ENCODE measurements at places on chromosomes 1 and 21.
A peak's percentile ranks its signal among the peaks of the same experiment; 100 is the strongest.

- no peak for DNase-seq
These were observed 133.6 kb upstream of the SLC45A1 start for GRCh38 chr1:8184301-8184700.

DNA sequence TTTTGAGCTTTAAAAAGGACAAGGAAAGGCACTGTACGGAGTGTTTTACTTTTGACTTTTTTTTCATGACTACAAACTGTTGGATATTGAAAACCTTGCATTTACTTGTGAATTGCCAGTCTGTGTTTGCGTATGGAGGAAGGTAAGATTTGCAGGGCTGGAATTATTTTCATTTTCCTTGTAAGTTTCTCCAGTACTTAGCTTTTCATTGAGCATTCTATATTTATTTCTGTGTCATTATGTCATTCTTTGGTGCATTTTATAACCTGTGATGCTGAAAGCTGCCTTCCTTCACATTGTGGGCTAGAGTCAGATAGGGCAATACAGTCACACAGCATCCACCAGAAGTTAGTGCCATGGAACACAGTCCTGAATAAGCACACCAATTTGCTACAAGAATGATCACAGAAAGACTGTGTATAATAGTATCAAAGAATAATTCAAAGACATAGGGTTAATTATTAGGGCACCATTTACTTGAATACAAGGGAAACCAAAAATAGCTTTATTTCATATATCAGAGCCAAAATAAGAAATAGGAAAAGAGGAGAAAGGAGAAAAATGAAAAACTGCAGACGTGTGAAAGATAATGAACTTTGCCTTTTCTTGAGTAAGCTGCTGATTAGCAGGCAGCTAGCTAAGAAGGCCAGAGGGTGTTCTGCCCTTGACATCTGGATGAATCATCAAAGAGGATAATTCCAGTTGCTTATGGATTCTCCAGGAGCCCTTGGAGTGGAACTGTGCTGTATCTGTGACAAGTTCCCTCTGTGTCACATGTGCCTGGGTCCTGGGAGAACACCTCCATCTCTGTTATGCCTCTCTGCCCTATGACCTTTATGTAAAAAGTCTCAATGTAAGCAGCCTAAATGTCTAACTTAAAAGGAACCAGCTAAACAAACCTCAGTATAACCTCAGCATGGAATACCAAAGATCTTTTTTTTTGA, 8.0 kb upstream of the FAM20B start:
- DNase-seq, result no peak

- DNase-seq, result no peak
These were observed 14.2 kb downstream of the ABCA4 start for GRCh38 chr1:94106716-94107115.

DNA sequence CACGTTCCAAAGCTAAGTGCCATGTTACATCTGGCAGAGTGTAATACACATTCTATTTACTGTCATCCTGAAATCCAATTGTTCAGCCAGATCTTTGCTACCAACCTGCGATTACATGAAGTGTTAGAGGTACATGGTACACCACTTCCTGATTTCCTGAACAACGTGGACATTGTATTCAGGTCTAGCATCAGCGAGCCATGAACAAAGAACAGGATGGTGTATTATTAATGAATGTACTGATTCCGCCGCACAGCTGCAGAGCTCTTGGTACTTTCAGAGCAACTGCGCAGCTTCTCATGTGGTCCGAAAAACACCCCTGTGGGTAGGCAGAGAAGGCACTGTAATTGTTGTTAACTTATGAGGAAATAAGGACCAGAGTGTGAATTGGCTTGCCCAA, 511.4 kb downstream of the AJAP1 start:
- DNase-seq, result no peak

DNA sequence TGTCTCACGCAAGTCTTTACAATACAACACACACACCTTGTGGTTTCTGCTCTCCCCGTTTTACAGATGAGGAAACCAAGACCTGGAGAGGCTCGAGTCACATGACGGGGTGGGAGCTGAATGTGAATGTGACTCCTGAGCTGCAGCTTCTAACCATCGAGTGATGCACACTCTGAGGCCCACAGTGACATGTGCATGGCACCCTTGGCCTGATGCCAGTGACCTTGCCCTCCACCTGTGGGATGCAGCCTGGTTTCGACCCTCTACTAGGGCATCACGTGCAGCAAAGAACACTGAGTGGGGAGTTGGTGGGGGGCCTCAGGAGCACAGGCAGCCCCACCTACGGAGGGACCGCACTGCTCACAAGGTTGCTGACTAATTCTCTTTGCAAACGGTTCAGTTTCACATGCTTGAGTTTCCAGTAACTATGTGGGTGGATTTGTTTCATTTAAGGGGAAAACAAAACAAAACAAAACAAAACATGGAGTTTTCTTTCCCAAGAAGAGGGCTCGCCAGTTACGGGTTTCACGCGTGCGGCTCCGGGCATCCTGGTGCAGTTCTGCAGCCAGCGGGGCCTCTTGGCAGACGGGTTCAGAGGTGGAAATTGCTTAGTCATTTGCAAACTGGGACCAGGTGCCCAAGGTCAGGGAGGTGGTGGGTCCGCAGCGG, 22.9 kb downstream of the SPSB1 start:
- DNase-seq, result no peak

DNA sequence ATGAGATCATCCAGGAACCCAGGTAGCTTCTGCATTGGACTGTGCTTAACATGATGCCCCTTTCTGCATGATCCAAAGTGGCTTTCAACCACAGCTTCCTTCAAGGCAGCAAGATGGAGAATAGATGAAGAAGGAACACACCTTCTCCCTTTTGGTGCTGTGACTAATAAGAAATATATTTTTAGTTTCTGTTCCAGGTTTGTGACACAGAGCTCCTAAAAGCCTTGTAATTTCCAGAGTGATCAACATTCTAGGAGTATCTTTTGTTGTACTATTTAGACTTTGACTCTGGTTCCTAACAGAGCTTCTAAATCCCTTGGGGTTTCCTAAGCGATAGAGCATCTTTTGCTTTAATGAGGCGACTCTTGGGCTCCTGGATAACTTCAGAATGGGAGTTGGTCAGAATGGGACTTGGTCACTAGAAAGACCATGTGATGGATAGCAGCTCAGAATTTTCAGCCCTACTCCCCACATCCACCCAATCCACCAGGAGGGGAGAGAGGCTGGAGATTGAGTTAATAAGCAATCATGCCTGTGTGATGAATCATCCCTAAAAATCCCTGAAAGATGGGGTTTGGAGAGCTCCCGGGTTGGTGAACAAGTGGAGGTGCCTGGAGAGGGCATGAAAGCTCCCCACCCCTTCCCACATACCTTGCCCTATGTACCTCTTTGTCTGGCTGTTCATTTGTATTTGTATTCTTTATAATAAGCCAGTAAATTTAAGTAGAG, 134.8 kb downstream of the FGGY start:
- DNase-seq, result no peak

GRCh38 chr1:177138347-177138746, 26.2 kb downstream of the ASTN1 start:
- no peak for DNase-seq

DNA sequence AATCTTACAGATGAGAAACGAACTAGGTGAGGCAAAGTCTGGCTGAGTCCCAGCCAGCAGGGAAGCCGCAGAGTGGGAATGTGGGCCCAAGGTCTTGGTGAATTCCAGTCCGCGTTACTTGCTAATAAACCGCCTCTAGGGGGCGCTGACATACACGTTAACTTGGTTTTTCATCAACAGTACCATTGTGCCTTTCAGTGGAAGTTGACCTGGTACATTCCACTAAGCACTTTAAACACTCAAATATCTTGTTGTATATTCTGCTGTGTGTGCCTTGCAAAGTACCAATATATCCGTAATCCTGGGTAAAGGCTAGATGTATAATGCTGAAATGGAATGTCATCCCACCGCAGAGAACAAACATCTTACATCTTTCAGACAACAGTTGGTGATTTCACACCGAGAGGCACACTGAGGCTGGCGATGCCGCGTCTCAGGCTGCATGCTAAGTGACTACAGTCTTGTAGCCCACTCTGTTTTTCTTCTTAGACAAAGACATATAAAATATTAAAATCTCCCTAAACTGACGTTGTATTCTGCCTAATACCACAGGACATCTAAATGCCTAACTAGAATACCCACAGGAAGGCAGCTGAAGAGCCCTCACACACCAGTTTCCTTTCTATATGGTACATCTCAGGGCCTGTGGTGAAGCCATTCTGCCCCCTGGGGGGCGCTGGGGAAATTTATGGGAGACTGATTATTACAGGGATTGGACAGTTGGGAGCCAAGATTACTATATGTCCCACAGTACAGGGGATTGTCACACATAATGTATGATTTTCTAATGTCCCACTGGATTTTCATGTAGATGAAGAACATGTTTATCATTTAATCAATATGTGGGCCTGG, 49.2 kb upstream of the C1orf198 start:
- DNase-seq, result peak; percentile 73

- DNase-seq, result no peak
These were observed 736.4 kb downstream of the MATN1 start for GRCh38 chr1:29986986-29987385.

DNA sequence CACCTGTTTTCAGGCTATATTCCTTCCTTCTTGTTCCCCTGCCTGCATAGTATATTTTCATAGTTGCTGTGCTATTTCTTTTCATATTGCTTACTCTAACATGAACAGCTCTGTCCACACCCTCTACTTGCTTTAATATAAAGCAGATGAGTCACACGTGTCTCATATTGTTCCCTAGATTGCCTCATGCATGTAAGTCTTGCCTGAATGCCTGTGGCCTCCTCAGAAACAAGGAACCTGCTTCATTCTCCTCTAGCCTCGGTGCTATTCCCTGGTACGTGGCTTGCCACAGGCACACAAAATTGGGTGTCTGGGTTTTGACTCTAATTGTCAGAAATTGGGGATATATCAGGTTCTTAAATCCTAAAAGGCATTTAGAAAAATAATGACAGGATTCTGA, 16.5 kb upstream of the PKP1 start:
- DNase-seq, result no peak

DNA sequence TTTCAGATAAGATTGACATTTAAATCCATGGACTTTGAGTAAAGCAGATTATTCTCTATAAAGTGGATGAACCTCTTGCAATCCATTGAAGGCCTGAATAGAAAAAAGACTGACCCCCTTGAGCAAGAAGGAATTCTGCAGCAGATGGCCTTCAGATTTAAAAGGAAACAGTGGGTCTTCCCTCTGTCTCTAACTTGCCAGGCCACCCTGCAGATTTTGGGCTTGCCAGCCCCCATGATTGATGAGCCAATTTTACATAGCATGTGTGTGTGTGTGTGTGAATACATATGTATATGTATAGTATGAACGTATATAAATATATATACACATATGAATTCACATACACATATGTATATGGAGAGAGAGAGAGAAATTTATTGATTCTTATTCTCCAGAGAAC, 113.4 kb downstream of the GRIK1 start:
- DNase-seq, result no peak

- no peak for DNase-seq
These were observed 106.5 kb upstream of the COL24A1 start for GRCh38 chr1:86263101-86263500.

- DNase-seq, result no peak
These were observed 174.5 kb downstream of the DENND1B start for GRCh38 chr1:197600751-197601150.

DNA sequence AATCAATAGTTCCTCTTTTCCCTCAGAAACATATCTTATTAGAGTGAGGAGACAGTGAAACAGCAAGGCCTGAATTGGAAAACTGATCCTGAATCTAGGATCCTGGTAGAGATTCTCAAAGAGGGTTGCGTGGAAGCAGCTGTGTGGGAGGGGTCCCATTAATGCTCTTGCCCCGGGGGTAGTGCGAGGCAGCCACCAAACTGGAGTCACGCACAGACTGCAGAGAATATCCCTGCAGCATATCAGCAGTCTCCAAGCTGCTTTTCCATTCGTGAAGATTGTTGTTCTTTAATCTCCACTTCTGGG, 150.1 kb downstream of the DISC1 start:
- DNase-seq, result no peak

- no peak for DNase-seq
These were observed 99.1 kb downstream of the PPIAL4G start for GRCh38 chr1:148383966-148384365.

DNA sequence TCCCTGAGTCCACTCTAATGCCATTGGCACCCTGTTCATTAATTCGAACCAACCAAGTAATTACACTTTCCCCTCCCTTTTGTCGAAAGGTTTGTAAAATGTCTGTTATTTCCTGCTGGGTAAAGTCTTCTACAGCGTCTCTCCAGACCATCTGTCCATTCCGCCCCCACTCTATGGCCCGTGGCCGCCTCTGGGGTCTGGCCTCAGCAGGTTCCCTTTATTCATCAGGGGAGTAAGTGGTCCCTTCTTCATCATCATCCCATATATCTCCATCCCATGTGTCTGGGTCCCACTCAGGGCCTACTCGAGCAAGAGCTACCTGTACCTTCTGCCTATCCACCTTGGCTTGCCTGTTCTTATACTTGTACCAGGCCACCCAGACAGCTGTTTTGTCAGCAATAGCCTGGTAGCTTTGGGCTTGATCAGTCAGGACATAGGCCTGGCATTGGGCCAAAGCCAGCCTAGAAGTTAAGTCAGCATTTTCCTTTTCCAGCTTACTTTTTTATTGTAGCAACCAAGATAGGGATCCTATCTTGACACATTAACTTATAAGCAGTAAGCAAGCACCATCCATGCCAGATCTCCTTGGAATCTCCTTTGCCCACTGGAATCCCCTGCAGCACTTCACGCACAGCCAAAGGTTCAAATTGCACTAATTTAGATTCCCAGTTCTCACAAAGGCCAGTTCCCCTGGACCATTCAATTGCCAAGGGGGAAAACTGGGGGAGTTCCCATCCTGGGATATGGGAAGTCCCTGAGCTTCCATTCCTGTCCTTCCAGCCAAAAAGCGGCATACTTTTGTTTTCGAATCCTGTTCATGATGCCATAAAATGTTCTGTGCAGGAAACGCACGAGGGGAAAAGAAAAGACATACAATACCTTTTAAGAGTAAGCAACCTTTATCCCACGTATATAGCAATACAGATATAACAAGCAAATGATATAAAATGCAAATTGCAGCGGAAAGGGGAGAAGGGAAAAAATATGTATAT, 6.6 kb upstream of the STUM start:
- no peak for DNase-seq

DNA sequence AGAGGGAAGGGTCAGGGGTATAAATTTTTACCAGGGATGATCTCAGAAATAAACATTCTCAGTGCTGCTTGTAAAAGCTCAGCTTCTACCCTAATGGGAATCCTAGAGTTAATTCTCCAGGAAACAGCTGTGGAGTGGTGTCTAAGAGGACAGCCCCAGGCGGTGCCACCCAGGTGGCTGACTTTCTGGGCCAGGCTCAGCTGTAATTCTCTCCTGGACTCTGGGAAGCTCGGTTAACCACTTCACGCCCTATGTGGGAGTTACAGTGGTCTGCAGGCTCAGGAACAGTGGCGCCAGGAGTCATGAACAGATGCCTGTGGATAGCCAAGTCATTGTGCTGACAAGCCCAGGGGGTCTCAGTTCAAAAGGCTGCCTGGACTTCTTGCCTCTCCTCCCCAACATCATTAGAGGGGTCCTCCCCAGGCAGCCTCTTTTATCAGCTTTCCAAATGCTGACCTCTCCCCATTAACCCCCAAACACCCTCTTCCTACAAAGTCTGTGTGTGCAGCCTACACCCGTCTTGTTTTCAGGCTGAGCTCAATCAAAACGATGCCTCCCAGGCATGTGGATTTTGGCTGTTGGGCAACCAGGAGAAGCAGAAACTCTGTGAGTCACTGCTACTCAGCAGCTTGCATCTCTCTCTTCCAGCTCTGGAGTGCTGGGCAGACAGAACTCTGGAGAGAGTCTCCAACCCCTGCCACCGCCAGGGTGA, 1.2 kb downstream of the HHIPL2 start:
- no peak for DNase-seq

GRCh38 chr1:155006601-155007101, 4.0 kb downstream of the ZBTB7B start:
- DNase-seq, result no peak

- DNase-seq, result no peak
These were observed 17.7 kb downstream of the FAAH start for GRCh38 chr1:46411601-46412341.

Data from activated CD4-positive, CD25-positive, alpha-beta regulatory T cell treated with anti-CD3 and anti-CD28 coated beads, Interleukin-2, amount 50 U/mL, for 72 hours (primary cell).